ENCODE measurements at places on chromosomes 13 and 19.

DNA sequence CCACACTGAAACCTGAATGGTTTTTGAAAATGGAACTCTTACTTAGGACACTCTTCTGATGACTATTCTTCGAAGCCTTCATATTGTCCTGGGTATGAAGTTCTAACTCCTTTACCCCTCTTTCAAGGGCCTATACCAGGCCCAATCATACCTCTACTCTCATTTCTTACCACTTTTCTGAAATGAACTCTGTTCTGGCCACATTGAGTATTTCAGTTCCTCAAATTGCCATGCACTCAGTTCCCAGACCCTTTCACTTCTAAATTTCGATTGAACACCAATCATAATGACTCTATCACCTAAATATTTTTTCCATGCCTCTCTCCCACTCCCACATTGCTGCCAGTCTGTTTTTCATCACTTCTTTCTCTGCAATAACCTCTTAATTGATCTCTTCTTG lies 53.7 kb downstream of the LACC1 start:
- DNase-seq: no peak

DNA sequence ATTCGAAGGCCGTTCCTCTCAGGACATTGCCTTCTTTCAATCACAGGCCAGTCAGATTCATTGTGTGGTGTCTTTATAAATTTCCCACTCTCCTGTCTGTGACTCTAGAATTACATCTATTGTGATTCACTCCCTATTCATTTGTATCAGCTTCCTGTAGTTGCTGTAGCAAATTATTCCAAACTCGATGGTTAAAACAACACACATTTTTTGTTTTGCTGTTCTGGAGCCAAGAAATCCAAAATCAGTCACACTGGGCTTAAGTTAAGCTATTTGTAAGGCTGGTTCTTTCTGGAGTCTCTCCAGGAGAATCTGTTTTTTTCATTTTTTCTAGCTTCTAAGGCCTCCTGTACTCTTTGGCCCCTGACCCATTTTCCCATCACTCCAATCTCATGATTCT lies 1487.0 kb upstream of the SLC10A2 start:
- no peak for DNase-seq

GRCh38 chr13:97757807-97758206 lies 195.7 kb upstream of the IPO5 start:
- no peak for DNase-seq

DNA sequence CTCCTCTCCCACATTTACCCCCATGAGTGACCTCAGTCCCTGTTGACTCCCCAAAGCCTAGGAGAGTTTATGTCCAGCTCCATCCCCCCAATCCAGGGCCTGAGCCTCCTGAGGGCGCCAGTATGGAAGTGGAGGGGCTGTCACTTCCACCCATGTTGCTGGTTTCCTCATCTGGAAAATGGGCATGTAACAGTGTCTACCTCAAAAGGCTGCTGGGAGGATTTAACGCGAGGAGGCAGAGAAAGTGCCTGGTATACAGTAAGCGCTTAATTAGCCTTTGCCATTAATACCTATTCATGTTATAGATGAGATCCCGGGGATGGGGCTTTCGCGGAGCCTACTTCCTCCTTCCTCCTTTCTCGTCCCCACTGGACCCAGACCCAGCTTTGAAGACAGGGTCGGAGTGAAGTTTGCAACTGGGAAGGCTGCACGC lies 476 bp downstream of the TYK2 start:
- DNase-seq: no peak

DNA sequence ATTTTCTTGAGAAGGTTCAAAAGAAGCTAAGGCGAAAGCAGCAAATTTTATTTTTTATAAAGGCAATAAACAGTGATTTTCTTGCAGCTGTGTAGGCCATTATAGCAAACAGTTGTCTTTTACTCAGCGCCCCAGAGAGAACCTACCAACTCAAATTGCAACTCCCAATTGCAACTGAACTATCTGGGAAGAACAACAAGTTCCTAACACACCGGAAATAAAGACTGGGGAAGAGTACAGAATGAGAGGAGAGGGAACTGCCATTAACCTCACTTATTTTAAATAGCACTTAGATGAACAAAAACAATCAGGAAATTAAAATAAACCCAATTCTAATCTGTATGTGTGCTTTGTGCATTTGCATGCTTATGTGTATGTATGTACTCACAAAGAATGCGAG lies 171.1 kb downstream of the KCTD12 start:
- no peak for DNase-seq

GRCh38 chr19:24062190-24062589 lies 24.8 kb upstream of the ZNF254 start:
- DNase-seq: no peak

- peak; percentile 67 for DNase-seq
Observed at GRCh38 chr19:40797963-40798682, 868 bp upstream of the EGLN2 start.

- DNase-seq: no peak
Observed at GRCh38 chr13:89029062-89029461, 1357.9 kb downstream of the SLITRK5 start.

DNA sequence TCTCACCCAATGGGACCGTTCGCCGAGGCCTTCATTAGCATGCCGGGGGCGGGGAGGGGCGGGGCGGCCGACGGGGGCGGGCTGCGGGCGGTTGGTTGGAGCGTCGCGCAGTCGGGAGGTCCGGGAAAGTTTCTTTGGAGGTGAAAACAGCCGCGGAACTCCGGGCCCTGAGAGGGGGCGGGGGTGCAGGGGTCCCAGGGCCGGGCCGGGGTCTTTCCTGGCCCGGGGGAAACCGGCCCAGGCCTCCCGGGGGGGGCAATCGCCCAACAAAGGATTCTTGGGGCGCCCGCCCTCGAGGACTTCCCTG lies at the start of gene HMG20B:
Gene HMG20B, plus strand, starts transcription at position 90 of the 307 bp plus-strand sequence. CDS start 366 bp downstream, outside the sequence.
- DNase-seq: no peak

DNA sequence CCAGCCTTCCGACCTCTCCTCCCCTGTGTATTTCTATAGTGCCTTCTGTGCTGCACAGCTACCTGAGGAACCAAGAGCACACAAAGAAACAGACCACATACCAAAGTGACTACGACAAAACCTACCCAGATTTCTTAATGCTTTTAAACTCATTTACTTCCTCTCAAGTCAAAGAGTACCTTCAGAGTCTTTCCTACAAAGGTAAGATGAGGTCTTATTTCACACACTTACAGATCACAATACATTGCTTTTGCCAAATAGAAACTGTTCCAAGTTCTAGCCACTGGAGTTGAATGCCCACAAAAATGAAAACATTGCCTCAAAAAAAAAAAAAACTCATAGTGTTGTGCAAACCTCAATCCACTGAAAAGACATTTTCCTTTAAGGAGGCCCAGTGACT lies 36.4 kb downstream of the TEX26 start:
- DNase-seq: no peak

DNA sequence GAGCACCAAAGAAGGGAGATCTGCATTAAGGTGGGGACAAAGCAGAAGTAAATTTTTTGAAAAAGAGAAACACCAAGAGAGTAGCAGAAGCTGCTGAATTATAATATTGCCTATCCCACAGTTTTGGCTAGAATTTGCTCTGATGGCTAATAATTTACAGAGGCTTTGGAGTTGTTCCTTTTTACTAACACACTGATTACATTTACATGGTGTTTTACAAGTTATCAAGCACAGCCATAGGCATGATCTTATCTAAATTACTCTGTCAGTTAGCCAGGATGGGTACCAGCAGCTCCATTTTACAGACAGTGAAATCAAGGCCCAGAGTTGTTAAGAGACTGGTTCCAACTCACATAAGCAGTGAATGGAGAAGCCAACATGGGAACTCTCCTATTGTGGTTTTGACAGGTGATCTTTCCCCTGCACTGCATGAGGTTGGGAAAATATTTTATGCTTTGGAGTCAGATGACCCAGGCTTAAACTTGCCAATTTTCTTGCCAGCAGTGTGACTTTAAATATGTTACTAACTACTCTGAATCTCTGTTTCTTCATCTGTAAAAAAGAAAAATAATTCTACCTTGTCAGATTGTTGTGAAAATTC lies 33.5 kb upstream of the ESD start:
- DNase-seq: no peak

DNA sequence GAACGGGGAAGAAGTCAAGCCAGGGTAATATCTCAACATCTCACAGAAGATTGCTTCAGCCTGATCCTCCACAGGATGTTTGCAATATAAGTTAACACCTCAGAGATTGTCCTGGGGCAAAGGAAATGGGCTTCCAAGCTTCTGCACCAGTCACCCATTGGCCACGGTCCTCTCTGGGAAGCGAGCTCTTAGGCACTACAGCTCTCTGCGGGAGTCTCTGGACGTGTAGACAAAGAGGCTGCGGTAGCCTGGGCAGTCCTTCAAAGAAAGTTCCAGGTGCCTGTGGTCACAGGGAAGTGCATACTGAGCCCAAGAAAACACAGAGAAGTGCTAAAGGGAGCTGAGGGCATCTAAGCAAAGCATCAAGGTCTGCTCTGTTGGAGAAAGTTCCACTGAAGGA lies 805.7 kb downstream of the DIAPH3 start:
- DNase-seq: no peak

DNA sequence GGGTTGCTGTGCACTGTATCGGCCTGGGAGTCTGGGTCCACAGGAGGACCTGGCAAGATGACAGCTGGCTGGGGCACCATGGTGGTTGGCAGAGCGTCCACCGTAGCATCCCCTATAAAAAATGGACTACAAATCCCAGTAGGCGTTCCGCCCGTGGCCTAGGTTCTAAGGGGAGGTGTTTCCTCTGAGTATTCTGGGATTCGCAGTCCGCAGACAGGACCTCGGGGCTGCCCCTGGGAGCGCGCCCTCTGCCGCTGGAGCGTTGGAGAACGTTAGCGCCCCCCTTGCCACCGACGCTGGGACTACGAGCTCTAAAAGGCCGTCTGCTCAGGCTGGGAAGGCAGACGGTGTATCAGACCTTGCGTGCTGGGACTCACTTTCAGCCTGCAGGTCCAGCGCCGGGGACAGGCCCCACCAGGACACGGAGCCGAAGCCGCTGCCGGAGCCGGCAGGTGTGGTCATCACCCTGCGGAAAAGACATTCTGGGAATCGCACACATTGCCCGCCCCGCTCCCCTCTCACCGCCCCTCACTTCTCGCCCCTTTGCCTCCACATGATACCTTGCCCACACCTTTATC lies 372 bp downstream of the DNAAF3 start:
- DNase-seq: peak; percentile 83

- no peak for DNase-seq
Observed at GRCh38 chr13:44058067-44058466, 178.4 kb downstream of the LACC1 start.

- no peak for DNase-seq
Observed at GRCh38 chr13:23025864-23026608, 154.7 kb upstream of the SGCG start.

DNA sequence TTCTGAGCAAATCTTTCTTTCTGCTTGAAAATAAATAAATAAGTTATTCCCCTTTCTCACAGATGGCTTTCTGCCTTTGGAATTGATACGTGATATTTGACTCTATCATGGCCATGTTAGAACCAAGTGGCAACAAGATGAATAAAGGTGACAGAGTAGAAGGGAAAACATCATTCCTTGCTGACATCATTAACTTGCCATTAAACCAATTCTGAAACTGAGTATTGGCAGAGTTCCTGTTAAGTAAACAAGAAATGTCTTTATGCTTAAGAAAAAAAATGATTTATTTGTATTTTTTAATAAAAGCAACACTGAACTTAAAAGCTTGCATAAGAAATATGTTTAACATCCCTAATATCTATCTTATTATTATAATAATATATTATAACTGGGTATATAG lies 828.1 kb downstream of the PCDH9 start:
- DNase-seq: no peak

DNA sequence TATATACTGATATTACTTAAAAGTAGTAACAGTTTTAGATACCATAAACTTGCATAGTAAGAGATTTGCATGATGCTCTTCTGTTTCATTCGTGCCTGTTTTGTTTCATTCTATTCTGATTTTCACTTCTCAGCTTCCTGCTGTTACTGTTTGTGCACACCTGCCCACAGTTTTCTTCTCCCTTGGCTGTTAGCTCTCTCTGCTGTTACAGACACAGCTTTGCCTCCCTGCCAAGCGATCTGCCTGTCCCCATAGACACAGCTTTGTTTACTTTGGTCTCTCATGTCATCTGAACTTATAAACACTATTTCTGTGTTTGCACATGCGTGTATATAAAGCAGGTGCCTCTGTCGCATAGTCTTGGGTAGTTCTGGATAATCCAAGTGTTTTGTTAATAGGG lies 21.4 kb upstream of the UPF3A start:
- DNase-seq: no peak

DNA sequence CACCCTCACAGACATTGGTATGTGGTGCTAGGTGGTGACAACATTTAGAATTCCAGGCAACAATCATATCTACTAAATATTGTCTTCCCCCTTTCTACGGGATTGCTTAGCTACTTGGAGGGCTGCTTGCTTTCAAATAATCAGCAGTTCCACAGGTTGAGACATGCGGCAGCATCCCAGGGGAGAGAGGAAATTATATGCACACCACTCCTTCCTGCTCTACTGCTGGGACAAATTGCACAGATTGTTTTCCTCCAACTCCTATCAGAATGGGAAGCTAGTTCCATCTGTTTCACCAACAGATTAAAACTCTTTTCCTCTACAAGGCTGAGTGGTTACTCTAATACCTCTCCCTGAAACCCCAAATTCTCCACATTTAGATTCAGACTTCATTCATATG lies 275.4 kb downstream of the DNAJC15 start:
- no peak for DNase-seq

GRCh38 chr13:27415116-27415515 lies 9.3 kb upstream of the GTF3A start:
- DNase-seq: no peak

GRCh38 chr19:46515879-46516350 lies 20.2 kb upstream of the PNMA8B start:
- no peak for DNase-seq

GRCh38 chr13:112675366-112675756 lies 14.5 kb upstream of the ATP11A start:
- no peak for DNase-seq

GRCh38 chr13:53921473-53921872 lies 892.9 kb downstream of the OLFM4 start:
- DNase-seq: no peak

GRCh38 chr13:113787694-113788093 lies 28.7 kb downstream of the TMEM255B start:
- no peak for DNase-seq

- no peak for DNase-seq
Observed at GRCh38 chr13:20567881-20568528, 1.0 kb downstream of the IFT88 start.

GRCh38 chr13:53783471-53783870 lies 754.9 kb downstream of the OLFM4 start:
- peak; percentile 2 for DNase-seq

DNA sequence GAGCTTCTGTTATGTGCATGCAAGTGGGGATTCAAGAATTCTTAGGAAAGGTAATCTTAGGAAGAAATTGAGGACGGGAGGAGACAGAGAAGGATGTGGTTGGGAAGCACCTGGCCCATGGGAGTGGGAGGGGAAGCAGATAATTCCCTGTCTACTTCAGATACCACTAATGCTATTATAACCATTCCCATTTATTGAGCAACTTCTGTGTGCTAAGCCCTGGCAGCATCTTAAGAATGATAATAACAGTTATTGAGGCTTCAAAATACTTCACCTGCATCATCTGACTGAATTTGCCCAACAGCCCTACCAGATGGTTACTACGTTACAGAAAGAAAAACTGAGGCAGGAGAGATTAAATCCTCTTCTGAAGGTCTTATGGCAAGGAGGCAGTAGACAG lies 1.4 kb downstream of the EPS8L1 start:
- no peak for DNase-seq
